ENCODE measurements at places on chromosomes 5 and 9.

DNA sequence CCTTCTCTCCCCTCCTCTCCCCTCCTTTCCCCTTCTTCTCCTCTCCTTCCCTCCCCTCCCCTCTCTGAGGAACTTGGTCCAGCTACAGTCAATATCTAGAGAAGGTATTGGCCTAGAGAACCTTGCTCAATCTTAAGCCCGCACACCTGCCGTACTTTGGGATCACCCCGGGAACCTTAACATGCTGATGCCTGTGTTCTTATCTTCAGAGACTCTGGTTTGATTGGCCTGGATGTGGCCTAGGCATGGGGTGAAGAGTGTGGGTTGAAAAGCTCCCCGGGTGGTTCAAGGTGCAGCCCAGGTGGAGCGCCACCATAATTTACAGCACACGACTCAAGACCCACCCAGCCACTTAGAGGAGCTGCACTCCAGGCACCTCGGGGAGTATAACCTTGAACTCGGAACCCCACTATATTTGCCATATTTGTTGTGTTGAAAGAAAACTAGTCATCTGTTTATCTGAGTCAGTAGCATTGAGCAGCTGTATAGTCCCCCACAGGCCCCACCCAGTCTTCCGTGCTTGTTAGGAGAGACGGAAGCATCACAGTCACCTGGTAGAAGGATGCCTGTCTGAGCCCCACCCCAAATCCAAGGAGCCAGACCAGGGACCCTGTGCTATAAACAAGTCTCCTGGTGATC is 14.4 kb upstream of the PHF19 start:
- DNase-seq: no peak

DNA sequence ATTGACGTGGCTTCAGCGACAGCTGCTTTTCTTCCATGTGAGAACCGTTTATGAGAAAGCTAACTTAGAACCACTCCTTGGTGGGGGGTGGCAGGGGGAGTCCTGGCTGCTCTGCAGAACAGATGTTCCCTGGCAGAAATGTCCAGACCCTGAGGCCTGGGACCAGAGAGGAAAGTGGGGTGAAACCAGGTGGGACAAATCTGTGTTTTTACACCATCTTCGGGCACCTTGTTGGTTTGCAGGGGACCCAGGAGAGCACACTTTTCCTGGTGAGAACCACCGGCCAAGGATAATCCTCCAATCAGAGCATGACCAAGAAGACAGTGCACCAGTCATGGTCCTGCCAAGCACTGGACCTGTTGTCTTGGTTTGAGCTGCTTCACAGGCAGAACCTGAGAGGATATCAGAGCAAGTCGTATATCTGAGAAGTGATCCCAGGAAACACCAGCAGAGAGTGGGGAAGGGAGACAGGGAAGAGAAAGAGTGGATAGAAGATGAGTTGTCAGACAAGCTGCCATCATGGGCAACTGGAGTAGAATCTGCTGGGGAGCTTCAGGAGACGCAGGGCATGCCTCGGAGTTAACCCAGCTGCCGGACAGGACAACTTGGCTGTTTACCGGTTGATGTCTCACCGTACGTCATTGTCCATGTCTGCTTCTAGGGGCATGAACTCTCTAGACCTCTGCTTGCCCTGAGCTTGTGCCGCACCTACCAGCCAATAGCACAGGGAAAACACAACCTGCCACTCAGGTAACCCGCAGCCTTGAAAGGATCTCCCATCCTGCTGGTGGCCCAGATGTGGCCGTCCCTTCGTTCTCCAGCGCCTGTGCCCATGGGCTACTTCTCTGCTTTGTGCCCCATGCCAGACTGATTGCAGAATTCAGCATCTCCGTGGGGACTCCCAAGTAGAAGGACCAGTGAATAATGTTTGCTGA is 178.4 kb upstream of the MVB12B start:
- DNase-seq: no peak

- no peak for DNase-seq
These were observed 80.2 kb downstream of the TRIO start for GRCh38 chr5:14223372-14223771.

- no peak for DNase-seq
These were observed 77.8 kb upstream of the ZNF618 start for GRCh38 chr9:113798062-113799030.

GRCh38 chr5:16245956-16246355 is 66.4 kb upstream of the MARCHF11 start:
- no peak for DNase-seq

DNA sequence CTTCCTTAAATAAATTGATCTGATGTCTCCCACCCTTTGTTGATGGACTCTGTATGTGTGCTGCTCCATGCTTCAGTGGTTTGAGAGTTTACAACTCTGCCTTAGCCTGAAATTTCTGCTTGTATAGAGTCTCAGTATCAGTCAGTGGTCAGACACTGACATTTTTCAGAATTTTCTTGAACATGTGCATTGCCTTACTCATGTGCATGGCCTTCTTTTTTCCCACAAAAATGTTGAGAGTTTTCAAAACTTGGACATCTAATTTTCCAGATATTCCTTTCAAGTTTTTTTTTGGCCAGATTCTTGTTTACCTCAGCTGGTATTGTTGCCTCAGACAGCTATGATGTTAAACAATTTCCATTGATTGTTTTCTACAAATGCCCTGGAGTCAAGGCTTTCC is 427.1 kb upstream of the CHD1 start:
- DNase-seq: no peak

DNA sequence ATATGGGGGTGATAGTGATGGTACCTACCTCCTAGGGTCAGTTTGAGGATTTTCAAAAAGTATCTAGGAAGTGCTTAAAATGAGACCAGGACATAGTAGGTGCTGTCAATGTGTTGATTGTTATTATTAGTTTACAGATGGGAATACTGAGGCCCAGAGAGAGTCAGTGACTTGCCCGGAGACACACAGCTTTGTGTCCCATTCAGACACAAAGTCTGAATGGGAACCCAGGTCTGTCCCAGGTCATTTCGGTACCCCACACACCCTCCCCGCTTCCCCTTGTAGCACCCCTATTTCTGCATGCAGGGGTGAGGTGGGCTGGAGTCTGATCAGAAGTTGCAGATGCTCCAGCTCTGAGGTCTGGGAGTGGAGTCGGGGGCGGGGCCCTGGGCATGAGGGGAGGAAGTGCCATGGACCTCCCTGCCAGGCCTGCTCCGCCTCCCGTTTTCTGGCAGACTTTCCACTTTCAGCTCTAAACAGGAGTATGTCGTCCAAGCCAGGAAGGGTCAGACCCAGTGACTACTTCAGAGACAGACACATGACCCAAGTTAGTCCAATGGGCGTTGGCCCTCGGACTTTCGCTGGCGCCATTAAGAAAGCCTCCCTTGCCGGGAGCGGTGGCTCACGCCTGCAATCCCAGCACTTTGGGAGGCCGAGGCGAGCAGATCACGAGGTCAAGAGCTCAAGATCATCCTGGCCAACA is 3.2 kb upstream of the DBN1 start:
- DNase-seq: peak; percentile 76
